ENCODE measurements at places on chromosomes 6 and 20. TPM values are rescaled to one million over a fixed set of nuclear protein-coding genes. Genes with fewer than 3 reads are reported as not detected.

GRCh38 chr6:6891125-6891721 is 216.5 kb upstream of the RREB1 start:
- H3K36me3 ChIP-seq, result no peaks in the 10 kb centered on the region
- DNase-seq, result no peak
- no peaks in the 10 kb centered on the region for H3K27me3 ChIP-seq

GRCh38 chr6:63114610-63115211 is 96.6 kb upstream of the FKBP1C start:
- H3K27me3 ChIP-seq, result no peaks in the 10 kb centered on the region
- H3K4me1 ChIP-seq, result no peaks in the 10 kb centered on the region
- no peak for DNase-seq
- H3K27ac ChIP-seq, result no peak overlapping the region
- H3K4me3 ChIP-seq, result no peak overlapping the region
- no peaks in the 10 kb centered on the region for H3K36me3 ChIP-seq

GRCh38 chr20:33516882-33517281 is 27.0 kb downstream of the CBFA2T2 start:
- H3K36me3 ChIP-seq, result no peaks in the 10 kb centered on the region
- H3K27me3 ChIP-seq, result no peaks in the 10 kb centered on the region
- H3K27ac ChIP-seq, result no peak overlapping the region
- H3K4me3 ChIP-seq, result no peak overlapping the region

DNA sequence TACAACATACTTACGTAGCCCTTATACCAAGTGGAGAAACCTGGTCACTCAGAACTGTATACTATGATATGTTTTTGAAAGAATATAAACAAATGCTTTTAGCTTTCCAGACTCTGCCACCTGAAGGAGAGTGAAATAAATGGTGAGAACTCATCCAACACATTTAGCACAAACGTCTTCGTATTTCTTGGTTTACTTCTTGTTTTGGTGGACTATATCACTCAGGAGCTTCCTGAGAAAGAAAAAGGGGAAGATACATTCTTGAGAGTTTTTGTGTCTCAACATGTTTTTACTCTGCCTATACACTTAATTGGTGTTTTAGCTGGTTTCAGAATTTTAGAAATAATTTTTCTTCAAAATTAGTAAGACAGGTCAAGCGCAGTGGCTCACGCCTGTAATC is 19.4 kb upstream of the CTAGE9 start:
- no peaks in the 10 kb centered on the region for H3K27me3 ChIP-seq
- no peaks in the 10 kb centered on the region for H3K4me1 ChIP-seq
- H3K27ac ChIP-seq, result no peak overlapping the region
- no peak for DNase-seq
- H3K4me3 ChIP-seq, result no peak overlapping the region

DNA sequence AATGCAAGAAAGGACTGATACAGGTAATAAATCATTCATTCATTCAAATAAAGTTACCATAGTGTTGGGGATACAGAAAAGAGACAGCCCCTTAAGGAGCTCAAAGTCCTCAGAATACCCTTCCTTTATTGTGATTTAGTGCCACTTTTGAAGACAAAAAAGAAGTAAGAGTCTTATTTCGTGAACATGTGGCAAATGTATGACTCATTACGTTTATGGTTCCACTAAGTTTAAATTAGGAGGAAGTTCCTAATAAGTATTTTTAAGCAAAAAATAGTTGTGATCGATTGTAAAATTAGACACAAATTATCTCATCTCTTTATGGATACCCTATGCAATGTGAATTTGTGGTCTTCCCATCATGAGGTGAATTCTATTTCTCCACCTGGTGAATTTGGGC is 38.5 kb upstream of the GCLC start:
- DNase-seq, result no peak
- no peaks in the 10 kb centered on the region for H3K27me3 ChIP-seq
- H3K36me3 ChIP-seq, result no peaks in the 10 kb centered on the region
- no peaks in the 10 kb centered on the region for H3K4me1 ChIP-seq
- no peak overlapping the region for H3K27ac ChIP-seq
- H3K4me3 ChIP-seq, result no peak overlapping the region

- H3K4me1 ChIP-seq, result no peaks in the 10 kb centered on the region
- no peak for DNase-seq
- no peaks in the 10 kb centered on the region for H3K36me3 ChIP-seq
Measured at GRCh38 chr6:168320634-168321033, 1.1 kb upstream of the DACT2 start.

- no peaks in the 10 kb centered on the region for H3K4me1 ChIP-seq
- peaks cover 6% of the 10 kb centered on the region for H3K27me3 ChIP-seq
- no peak overlapping the region for H3K27ac ChIP-seq
- no peaks in the 10 kb centered on the region for H3K36me3 ChIP-seq
- DNase-seq, result no peak
Measured at GRCh38 chr6:33142501-33143070, 49.7 kb downstream of the COL11A2 start.

- no peak overlapping the region for H3K4me3 ChIP-seq
- no peak overlapping the region for H3K27ac ChIP-seq
- DNase-seq, result no peak
- H3K36me3 ChIP-seq, result no peaks in the 10 kb centered on the region
- no peaks in the 10 kb centered on the region for H3K27me3 ChIP-seq
Measured at GRCh38 chr6:143529095-143529494, 17.6 kb upstream of the FUCA2 start.

- H3K4me1 ChIP-seq, result no peaks in the 10 kb centered on the region
- no peak overlapping the region for H3K27ac ChIP-seq
- no peak overlapping the region for H3K4me3 ChIP-seq
- no peak for DNase-seq
- H3K27me3 ChIP-seq, result no peaks in the 10 kb centered on the region
Measured at GRCh38 chr6:148037496-148037895, 305.1 kb upstream of the SASH1 start.

DNA sequence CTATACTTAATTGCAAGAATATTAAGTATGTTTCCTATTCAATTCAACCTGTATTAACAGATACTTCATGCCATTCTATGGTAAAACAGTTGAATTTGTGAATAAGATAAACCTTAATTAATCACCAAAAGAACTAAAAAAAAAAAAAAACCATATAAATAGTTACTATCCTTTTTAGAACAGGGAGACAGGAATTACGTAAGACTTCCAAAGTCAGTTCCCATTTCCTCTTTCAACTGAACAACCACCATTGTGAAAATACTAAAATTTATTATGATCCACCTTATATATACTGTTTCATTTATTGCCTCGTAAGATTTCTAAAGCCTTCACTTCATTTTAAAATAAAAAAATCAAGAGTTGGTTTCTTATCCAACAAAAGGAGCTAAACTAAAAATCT is 9.4 kb downstream of the CCNC start:
- H3K36me3 ChIP-seq, result peaks cover 18% of the 10 kb centered on the region
- DNase-seq, result no peak
- no peak overlapping the region for H3K4me3 ChIP-seq
- no peaks in the 10 kb centered on the region for H3K4me1 ChIP-seq

- no peaks in the 10 kb centered on the region for H3K36me3 ChIP-seq
- H3K27ac ChIP-seq, result no peak overlapping the region
- H3K4me3 ChIP-seq, result no peak overlapping the region
- no peak for DNase-seq
Measured at GRCh38 chr6:117381749-117382148, 44.0 kb downstream of the ROS1 start.

DNA sequence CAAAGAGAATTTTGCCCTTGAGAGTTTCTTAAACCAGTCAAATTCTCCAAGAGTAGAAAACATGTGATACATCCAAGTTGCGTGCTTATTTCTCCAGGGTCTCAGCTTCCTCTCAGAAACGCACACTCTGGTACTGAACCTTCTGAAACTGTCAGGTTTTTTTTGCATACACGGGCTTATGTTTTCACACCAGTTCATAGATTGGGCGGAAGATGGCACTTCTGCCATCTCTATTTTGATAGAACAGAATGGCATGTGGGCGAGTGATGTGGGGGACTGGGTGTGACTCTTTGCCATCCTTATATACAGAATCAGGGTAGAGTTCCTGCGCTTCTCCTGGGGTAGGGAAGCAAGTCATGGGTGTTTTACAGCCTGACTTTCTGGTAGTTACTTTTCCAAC is 56.4 kb downstream of the ADTRP start:
- H3K4me3 ChIP-seq, result no peak overlapping the region
- no peak for DNase-seq
- no peak overlapping the region for H3K27ac ChIP-seq
- no peaks in the 10 kb centered on the region for H3K36me3 ChIP-seq
- H3K27me3 ChIP-seq, result no peaks in the 10 kb centered on the region

GRCh38 chr6:74749211-74750147 is 456.4 kb downstream of the COL12A1 start:
- H3K4me1 ChIP-seq, result no peaks in the 10 kb centered on the region
- no peak overlapping the region for H3K4me3 ChIP-seq
- no peak for DNase-seq
- H3K27ac ChIP-seq, result no peak overlapping the region
- no peaks in the 10 kb centered on the region for H3K36me3 ChIP-seq

- no peak for DNase-seq
- H3K36me3 ChIP-seq, result peaks cover 20% of the 10 kb centered on the region
- H3K4me3 ChIP-seq, result no peak overlapping the region
Measured at GRCh38 chr6:142167486-142167885, 20.4 kb downstream of the VTA1 start.

- DNase-seq, result peak; percentile 76
- H3K4me3 ChIP-seq, result no peak overlapping the region
- no peaks in the 10 kb centered on the region for H3K36me3 ChIP-seq
- no peaks in the 10 kb centered on the region for H3K27me3 ChIP-seq
Measured at GRCh38 chr20:5788385-5788895, 38.2 kb downstream of the SHLD1 start.

DNA sequence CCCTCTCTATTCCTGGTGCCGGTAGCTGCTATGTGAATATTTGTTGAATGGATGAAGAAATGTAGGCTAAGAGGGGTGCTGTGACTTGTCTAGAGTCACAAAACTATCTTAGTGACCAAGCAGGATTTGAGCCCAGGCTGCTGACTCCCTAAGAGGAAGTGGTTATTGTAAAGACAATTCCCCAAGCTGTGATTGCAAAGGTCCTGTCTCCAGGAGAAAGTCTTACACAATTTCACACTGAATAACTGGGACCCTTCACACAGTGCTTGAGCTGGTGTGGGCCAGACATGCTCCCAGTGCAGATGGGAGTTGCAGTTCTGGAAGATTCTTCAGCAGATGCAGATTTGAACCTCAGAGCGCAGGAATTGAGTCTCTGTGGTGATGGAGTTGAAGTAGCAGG is 38.1 kb downstream of the IYD start:
- H3K36me3 ChIP-seq, result no peaks in the 10 kb centered on the region
- DNase-seq, result no peak
- H3K27me3 ChIP-seq, result no peaks in the 10 kb centered on the region

GRCh38 chr6:73537677-73538076 is 16.8 kb upstream of the EEF1A1 start:
- no peak for DNase-seq
- H3K4me1 ChIP-seq, result no peaks in the 10 kb centered on the region
- H3K27me3 ChIP-seq, result no peaks in the 10 kb centered on the region
- H3K36me3 ChIP-seq, result no peaks in the 10 kb centered on the region

DNA sequence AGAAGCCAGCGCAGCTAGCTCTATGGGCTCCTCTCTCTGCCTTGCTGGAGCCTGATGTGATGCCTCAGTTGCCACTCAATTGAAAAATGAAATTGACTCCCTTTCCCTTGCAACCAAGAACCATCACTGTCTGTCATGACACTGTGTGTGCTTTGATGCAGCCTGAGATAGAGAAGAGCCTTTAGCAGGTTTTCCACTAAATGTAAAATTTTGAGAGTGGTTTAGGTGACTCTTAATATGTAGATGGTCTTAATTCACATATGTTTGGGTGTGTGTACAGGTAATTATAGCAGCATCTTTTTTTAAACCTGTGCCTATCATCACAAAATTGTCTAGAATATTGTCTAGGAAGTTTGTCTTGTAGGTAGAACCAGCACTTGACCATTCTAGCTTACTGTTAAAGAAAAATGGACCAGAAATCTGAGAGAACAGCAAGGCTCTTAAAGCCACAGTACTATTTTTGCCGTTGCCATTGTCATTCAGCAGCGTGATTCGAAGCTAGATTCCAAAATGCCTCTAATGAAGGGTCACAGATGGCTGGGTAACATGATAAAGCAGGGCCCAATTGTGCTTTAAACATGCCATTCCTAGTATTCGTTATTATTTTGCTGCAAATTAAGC is 1.3 kb downstream of the ARFGEF3 start:
- no peak overlapping the region for H3K27ac ChIP-seq
- peaks cover 33% of the 10 kb centered on the region for H3K27me3 ChIP-seq
- H3K4me1 ChIP-seq, result peaks cover 7% of the 10 kb centered on the region
- H3K4me3 ChIP-seq, result no peak overlapping the region
- H3K36me3 ChIP-seq, result no peaks in the 10 kb centered on the region
- DNase-seq, result no peak

- no peak overlapping the region for H3K27ac ChIP-seq
- no peaks in the 10 kb centered on the region for H3K27me3 ChIP-seq
- DNase-seq, result no peak
- no peak overlapping the region for H3K4me3 ChIP-seq
- H3K4me1 ChIP-seq, result peaks cover 12% of the 10 kb centered on the region
- H3K36me3 ChIP-seq, result peaks cover 5% of the 10 kb centered on the region
Measured at GRCh38 chr20:35796571-35796970, 24.8 kb downstream of the PHF20 start.

- peaks cover 4% of the 10 kb centered on the region for H3K27me3 ChIP-seq
- H3K4me1 ChIP-seq, result peaks cover 23% of the 10 kb centered on the region
- no peak for DNase-seq
Measured at GRCh38 chr20:2755451-2756055, 44.9 kb downstream of the CPXM1 start.

- H3K27ac ChIP-seq, result no peak overlapping the region
- no peaks in the 10 kb centered on the region for H3K27me3 ChIP-seq
- no peak overlapping the region for H3K4me3 ChIP-seq
- no peak for DNase-seq
Measured at GRCh38 chr20:5072756-5073659, 46.8 kb downstream of the PCNA start.

GRCh38 chr6:107490566-107491137 is 735 bp downstream of the SOBP start:
- H3K4me3 ChIP-seq, result peak overlapping the region; percentile 69
- DNase-seq, result no peak
- H3K36me3 ChIP-seq, result no peaks in the 10 kb centered on the region
- peaks cover 26% of the 10 kb centered on the region for H3K4me1 ChIP-seq

- no peak overlapping the region for H3K4me3 ChIP-seq
- no peaks in the 10 kb centered on the region for H3K36me3 ChIP-seq
- DNase-seq, result peak; percentile 20
Measured at GRCh38 chr6:1381481-1382330, 7.7 kb upstream of the FOXF2 start.

- H3K36me3 ChIP-seq, result no peaks in the 10 kb centered on the region
- H3K27me3 ChIP-seq, result no peaks in the 10 kb centered on the region
- no peak for DNase-seq
- H3K27ac ChIP-seq, result no peak overlapping the region
- no peak overlapping the region for H3K4me3 ChIP-seq
- no peaks in the 10 kb centered on the region for H3K4me1 ChIP-seq
Measured at GRCh38 chr6:20892365-20892764, 358.1 kb downstream of the CDKAL1 start.

Gene LST1
- 22.0 TPM for total RNA-seq

Gene MRPL2
- total RNA-seq, result 91.6 TPM

Gene SPATA25
- total RNA-seq, result 0.98 TPM

Gene RBBP9
- 18.1 TPM for total RNA-seq

Gene ENPP5
- 0.42 TPM for total RNA-seq

Gene LAMA5
- 0.78 TPM for total RNA-seq

Gene POU3F2
- not detected for total RNA-seq

Gene BCAS4
- total RNA-seq, result 23.3 TPM

Gene UBE3D
- 6.3 TPM for total RNA-seq

Gene NT5E
- 14.8 TPM for total RNA-seq

Data from CD8-positive, alpha-beta memory T cell (primary cell).